ENCODE measurements at places on chromosomes 5 and 9. TPM values are rescaled to one million over a fixed set of nuclear protein-coding genes. Genes with fewer than 3 reads are reported as not detected.
A peak's percentile ranks its signal among the peaks of the same experiment; 100 is the strongest.

DNA sequence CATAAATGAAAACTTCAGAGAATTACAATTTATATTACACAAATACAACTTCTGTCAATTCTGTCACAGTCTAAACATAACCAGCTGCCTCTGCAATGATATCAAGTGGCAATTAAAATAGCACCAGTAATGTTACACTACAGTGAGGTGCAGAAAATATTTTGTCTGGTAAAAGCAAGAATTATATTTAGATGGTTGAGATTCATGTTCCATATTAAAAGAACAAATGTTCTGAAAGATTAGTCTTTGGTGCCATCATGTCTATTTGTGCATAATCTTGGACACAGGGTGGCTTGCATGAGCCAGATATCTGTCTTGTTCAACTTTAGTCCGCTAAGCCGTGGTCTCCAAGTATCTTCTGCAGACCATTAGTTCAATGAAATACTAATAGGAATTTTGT lies 29.0 kb upstream of the PRR16 start:
- no peak for DNase-seq

DNA sequence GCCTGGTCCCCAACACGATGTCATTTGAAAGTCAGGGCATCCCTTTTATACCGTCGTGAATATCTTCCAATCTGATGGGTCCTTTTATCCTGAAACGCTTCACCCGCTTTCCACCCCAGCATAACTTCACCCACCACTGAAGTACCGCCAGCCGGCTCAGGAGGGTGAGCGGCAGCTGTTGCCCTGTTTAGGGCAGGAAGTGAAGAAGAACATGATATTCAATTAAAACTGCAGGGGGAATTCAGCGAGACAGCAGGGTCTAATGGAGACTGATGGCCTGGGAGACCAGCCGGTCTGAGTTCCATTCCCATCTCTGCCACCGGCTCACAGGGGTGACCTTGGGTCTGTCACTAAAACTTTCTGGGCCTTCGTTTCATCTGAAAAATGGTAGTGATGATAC lies 68.2 kb upstream of the EGFLAM start:
- DNase-seq, result no peak

DNA sequence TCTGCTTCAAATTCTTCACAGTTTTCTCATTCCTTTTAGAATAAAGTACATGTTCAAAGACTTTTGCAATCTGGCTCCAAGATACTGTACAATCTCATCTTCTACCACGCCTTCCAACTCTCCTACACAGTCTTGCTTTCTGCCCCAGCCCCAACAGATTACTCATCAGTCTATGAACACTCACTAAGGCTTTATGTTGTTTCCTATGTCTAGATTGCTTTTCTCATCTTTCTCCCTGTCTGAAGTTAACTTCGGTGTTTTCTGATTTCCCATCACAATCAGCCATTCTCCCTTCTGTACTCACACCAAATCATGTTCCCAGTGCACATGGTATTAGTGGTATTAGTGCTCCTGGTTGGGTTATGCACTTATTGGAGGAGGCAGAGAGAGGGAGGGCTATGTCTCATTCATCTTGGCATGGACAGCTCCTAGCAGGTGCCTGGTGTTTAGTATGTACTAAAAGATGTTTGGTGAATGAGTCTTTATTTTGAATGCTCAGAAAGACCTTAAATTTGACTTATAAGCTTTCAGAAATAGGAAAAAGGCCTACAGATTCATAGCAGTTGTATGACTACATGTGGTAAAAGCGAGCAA lies 44.0 kb upstream of the ZNF608 start:
- no peak for DNase-seq

- no peak for DNase-seq
Observed at GRCh38 chr5:89668821-89669220, 740.7 kb downstream of the CETN3 start.

DNA sequence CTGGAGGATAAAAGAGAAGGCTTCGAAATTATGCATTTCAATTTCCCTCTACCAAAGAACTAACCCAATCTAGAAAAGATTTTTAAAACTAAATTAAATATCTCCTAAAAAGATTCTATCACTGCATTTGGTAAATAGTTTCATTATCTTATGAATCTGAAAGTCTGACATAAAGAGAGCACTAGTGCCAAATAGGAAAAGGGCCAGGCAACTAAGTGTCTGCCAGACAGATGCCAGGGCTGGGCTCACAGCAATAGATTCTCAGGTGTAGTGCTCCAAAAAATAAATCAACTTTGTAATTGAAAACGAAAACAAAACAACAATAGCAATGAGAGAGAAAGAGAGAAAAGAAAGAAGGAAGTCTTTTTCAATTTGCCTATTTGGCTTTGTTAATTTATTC lies 157.7 kb upstream of the GNA14 start:
- DNase-seq, result no peak

GRCh38 chr5:141618030-141618803 lies 583 bp downstream of the DIAPH1 start:
- peak; percentile 88 for DNase-seq

DNA sequence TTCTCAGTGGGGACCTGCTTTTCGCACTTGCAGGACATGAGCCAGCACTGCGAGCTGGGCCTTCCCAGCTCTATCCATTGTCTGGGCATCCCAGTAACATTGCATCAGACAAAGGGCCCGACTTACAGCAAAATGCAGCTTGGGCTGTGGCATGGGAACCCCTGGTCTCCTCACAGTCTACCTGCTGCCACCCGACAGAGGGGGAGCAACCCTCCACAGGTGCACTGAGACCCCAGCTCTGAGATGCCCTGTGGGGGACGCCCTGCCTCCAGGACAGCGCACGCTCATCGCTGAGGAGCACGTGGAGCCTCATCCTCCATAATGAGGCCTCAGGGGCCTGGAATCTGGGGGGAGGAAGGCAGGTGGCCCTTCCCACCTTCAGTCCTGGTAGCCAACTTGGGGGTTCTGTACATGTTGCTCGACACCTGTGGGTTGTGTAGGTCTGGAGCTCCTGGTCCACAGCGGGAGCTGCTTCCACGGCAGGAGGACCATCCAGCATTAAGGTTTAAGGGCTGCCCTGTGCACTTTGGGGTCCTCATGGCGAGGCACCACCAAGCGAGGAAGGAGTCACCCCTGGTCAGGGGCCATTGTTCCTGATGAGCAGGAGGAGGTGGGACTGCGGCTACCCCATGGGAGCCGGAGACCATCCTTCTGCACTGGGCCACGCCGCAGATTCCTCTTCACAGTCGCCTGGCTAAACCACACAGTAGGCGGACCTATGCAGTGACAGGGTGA lies 376.5 kb upstream of the IRX1 start:
- DNase-seq, result no peak

DNA sequence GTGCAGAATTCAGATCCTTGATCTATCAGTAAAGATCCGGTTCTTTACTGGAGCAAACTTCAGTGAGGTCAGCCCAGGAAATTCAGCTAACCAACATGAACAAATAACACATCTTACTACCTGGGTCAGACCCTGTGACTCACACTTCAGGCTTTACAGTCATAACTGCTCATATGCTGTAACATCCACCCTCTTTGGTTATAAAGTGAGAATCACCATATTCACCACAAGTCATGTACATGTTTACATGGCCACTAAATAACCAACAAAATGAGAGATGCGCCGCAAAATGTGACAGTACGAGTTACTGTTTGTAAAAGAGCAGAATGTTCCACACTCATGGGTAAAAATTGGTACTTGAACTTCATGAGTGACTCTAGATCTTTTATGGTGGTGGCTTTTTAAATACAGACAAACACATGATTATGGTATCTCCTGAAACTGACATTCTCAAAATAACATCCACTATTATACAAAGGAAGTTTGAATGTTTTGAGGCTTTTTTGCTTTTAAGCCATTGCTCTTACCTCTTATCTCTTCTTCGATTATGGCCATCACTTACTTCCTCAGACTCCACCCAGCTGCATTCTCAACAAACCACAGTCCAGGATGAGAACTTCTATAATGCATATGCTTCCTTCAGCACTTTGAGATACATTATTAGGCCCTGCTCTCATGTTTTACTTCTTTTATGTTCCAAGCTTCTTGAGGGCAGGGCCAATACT lies 516.6 kb downstream of the RAB3C start:
- no peak for DNase-seq

DNA sequence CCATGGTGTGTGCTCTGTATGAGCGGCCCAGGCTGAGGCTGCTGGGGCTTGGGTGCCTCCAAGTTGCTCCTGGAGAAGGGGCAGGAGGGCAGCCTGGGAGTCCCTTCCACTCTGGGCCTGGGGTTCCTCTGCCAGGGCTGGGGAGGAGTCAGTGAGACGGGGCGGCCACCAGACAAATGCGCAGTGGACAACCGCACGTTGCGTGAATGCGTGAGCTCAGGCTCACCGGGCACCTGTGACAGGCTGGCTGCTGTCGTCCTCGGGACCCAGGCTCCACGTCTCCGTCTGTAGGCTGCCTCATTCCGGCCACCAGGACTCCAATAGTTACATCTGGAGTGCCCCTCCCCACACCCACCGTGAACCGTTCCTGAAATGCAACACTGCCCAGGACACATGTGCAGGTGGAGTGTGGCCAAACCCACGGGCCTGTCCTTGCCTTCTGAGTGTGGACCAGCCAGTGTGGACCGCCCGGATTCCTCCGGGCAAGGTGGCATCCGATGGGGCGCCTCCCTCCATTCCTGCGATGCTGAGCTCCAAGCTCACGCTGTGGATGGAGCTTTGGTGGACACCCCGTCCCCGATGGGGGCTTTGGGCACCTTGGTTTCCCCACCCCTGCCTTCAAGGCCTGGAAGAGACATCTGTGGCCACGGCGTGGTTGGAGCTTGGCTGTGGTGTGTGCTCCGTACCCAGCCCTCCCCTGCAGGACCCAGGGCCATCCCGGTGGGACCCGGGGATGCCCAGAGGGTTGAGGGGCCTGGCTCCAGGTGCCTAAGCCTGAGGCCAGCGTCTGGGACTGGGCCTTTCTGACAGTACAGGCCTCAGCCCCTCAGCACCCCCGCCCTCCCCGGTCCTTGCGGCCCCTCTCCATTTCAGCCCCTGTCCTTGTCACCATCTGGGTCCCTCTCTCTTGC lies 34.0 kb upstream of the RXRA start:
- DNase-seq, result no peak

Gene SHOC1
- polyA plus RNA-seq, result 0.15 TPM

Gene AIF1L
- 3.8 TPM for polyA plus RNA-seq

Gene NKD2
- 12.8 TPM for polyA plus RNA-seq

Gene SPRY4
- 1.3 TPM for polyA plus RNA-seq

Gene RASGRF2
- polyA plus RNA-seq, result 1.3 TPM

Gene ANAPC2
- 26.1 TPM for polyA plus RNA-seq

Gene HNRNPA0
- polyA plus RNA-seq, result 14.5 TPM

Gene AQP7
- 1.5 TPM for polyA plus RNA-seq

Gene DEPDC1B
- polyA plus RNA-seq, result 1.9 TPM

Gene LHX2
- not detected for polyA plus RNA-seq

Gene ENTPD2
- polyA plus RNA-seq, result 2.9 TPM
